Fibroblast of skin of scalp (primary cell): ENCODE measurements at places on chromosomes 4 and X.

- DNase-seq, result no peak
Observed at GRCh38 chrX:40030205-40030604, 67.6 kb downstream of the BCOR start.

- no peak for DNase-seq
Observed at GRCh38 chr4:135804785-135805184, 1603.2 kb upstream of the PABPC4L start.

GRCh38 chr4:3706111-3706511, 60.1 kb upstream of the ADRA2C start:
- no peak for DNase-seq

DNA sequence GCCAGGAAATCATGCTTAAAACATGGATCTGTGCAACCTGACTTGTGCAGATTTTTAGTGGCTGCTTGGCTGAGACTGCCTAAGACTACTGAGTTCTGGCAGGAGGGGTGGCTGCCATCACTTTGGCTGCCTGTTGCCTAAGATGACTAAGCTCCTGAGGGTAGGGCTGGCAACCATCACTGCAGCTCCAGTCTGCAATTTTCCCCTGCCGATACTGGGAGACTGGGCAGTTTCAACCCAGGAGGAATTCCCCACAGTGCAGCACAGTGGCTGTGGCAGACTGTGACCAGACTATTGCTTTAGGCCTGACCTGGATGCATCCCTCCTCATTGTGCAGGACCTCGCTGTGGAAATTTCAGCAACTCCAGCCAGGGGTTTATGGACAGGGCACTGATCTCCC, 544.9 kb downstream of the ANKRD50 start:
- no peak for DNase-seq

DNA sequence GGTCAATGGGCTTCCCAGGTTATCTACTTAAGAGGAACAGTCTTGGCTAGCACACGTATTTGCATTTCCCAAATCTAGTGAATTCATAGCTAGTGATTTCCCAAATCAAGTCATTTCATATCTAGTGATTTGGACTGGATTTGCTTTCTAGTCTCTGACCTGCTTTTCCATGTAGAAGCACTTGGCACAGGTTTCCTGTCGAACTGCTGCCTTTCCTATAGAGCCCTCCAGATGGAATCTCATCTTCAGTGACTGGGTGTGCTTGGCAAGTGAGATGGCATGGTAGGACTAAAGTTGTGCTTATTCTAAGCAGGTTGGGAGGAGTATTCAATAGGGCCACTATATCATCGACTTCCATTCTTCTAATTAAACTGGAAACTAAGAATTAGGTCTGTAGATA, 94.7 kb downstream of the CCNG2 start:
- no peak for DNase-seq

- DNase-seq, result peak; percentile 37
Observed at GRCh38 chrX:53440621-53441517, 6.7 kb upstream of the HSD17B10 start.

GRCh38 chrX:14032406-14032805, 2.7 kb upstream of the GEMIN8 start:
- peak; percentile 61 for DNase-seq

- DNase-seq, result no peak
Observed at GRCh38 chr4:100651499-100652175, 133.8 kb upstream of the EMCN start.

GRCh38 chrX:15471028-15471427, 22.1 kb downstream of the PIR start:
- DNase-seq, result peak; percentile 57

- no peak for DNase-seq
Observed at GRCh38 chr4:94765174-94765573, 7.4 kb downstream of the BMPR1B start.

DNA sequence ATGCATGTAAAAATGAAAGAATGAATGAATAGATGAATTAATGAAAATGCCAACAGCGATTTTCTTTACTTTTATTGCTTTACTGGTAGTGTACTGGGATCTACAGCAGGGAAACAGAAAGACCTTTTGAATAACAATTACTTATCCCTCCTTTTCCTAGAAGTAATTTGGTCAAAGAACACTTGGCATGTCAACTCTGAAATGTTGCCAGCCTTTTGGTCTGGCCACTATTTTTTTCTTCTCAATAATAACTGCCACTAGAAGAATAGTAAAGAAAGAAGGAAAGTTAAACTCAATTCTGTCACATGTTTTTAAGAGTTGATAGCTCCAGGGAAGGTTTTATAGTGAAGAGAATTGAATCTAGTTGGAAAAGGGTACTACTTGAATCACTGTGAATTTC, 52.9 kb downstream of the EPHA5 start:
- no peak for DNase-seq

DNA sequence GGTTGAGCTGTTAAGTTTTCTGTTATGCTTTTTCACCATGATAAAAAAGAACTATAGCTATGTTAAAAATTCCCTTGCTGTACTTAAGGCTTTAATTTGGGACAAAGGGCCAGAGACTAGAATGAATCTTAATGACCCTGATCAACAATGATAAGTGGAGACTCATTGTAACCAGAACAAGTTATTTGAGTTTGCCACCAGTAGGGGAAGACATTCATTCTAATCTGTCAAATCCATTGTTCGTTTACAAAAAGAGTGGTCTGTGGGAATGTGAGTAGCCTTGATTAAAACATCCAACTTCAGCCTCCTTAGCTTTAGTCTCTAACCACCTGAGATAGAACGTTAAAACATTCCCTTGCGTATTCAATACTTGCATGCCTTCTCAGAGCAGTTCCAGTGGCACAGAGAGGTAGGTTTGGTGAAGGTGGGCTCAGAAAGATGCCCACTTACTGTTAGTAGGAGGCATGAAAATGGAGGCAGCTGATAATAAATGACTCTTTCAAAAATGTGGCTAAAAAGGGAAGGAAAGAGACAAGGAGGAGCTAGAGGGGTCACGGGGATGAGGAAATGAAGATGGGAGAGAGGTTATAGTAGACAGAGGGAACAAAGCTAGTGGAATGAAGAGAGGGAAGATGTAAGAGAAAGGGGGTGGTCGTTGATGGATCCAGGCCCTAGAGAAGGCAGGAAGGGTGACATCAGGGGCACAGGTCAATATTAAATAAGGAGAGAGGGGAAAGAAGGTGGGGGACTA, 66.2 kb downstream of the EGF start:
- peak; percentile 6 for DNase-seq

GRCh38 chr4:95105112-95105511, 347.4 kb downstream of the BMPR1B start:
- no peak for DNase-seq
